IMR-90 (cell line): ENCODE measurements at places on chromosomes 5 and 9. TPM values are rescaled to one million over a fixed set of nuclear protein-coding genes. Genes with fewer than 3 reads are reported as not detected.

SPINK1 gene
- not detected in 2 replicates for total RNA-seq

C5orf46 gene
- total RNA-seq: not detected in 2 replicates

DNA sequence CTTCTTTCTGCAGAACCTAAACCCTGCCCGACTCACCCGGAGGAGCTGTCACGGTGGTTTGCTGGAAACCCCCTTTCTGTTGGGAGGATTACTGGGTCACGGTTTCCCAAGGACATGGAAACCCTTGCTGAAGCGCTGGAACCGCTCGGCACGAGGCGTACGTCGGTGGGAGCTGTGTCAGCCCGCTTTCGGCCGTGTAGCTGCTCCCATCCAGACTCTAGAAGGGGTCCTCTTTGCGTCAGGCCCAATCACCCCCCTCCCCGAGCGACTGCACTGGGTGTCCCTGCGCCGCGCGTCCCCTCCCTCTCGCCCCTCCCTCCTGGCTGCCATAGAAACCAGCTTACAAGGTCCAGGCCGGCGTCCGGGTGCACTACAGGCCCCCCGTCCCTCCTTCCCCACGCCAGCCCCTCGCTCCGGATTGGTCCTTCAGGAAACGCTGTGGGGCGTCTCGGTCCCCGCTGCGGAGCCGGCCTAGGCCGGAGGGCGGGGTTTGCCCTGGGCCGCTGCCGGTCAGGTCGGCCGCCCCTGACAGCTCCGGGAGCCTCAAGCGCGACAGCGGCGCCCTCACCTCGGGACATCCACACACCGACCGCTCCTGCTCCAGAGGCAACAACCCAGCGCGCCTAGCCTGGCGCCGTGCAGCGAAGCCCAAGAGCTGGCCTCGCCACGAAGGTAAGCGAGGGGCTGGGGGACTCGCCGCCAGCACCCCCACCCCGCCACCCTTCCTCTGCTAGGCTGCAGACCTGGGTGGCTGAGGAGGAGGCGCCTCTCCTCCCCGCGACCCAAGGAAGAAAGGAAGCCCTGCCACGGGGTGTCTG lies at the start of gene NIM1K:
Gene NIM1K, plus strand, starts transcription at position 486 of the 818 bp plus-strand sequence. CDS start 53,551 bp downstream, outside the sequence.
- no peaks in the 10 kb centered on the region for H3K36me3 ChIP-seq
- H3K4me1 ChIP-seq: peaks cover 3% of the 10 kb centered on the region
- H3K4me3 ChIP-seq: peak within 1 kb of the TSS; percentile 36
- DNase-seq: peak; percentile 27

DNA sequence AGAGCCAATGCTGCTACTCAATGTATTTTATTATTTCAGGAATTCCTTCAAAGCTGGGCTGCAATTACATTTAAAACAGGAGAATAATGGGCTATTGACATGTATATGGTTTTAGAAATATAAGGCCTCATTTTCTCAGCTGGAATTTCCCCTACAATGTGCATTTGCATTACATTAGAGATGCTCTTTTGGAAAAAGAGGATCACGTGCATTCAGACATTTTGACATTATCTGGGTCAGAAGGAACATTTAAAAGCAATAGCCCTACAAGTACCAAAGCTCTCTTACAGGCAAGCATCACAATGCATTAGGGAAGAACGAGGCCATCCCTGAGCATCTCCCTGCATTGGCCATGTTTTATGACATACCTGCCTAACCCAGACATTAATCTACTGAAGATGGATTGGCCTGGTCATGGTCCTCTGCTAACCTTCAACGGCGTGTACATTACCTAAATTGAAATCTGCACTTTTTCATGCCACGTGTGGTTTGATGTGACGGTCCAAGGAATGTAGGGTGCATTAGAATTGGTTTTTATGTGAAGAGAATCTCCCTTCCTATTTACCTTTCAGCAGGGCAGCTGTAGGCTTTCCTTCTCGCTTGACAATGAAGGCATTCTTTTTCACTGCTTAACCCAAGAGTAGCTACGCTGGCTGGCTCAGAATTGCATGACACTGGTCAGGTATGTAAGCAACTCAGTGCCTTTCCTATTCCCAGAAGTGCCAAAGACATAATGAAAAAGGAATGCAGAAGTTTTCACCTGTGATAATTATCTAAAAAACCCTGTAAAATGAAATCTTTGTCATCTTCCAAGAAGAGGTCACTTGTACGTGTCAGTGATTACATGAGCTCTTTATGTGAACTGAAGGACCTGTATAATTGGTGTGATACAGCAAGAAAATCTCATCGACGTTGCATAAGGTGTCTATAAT lies 212.3 kb upstream of the MPDZ start:
- H3K4me1 ChIP-seq: no peaks in the 10 kb centered on the region
- DNase-seq: no peak
- no peak overlapping the region for H3K4me3 ChIP-seq
- no peaks in the 10 kb centered on the region for H3K36me3 ChIP-seq

DNA sequence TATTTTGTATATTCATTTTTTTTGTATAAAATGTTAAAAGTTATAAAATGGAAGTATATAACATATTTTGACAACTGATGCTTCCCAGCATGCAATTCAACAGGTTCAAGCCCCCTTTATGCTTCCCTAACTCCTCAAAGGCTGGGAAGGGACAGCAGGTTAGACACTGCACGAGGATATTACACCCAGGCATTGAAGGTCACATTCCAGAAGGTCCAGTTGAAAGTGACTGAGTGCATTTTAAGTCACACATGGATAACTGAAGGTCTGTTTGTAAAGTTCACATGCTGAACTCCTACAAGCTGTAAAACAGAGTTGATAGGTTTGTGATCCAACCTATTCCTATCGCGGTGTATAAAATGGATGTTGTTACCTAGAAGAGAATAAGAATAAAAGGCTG lies 13.6 kb downstream of the PRXL2C start:
- H3K36me3 ChIP-seq: peaks cover 8% of the 10 kb centered on the region; the same call in 1 of the 2 replicates
- DNase-seq: no peak
- H3K27ac ChIP-seq: no peak overlapping the region
- no peak overlapping the region for H3K4me3 ChIP-seq
- peaks cover 1% of the 10 kb centered on the region; the same call in 1 of the 2 replicates for H3K4me1 ChIP-seq
- no peaks in the 10 kb centered on the region for H3K27me3 ChIP-seq

LCN6 gene
- total RNA-seq: not detected in 2 replicates
